ENCODE measurements at places on chromosomes 2 and 18. TPM values are rescaled to one million over a fixed set of nuclear protein-coding genes. Genes with fewer than 3 reads are reported as not detected.
A peak's percentile ranks its signal among the peaks of the same experiment; 100 is the strongest.

DNA sequence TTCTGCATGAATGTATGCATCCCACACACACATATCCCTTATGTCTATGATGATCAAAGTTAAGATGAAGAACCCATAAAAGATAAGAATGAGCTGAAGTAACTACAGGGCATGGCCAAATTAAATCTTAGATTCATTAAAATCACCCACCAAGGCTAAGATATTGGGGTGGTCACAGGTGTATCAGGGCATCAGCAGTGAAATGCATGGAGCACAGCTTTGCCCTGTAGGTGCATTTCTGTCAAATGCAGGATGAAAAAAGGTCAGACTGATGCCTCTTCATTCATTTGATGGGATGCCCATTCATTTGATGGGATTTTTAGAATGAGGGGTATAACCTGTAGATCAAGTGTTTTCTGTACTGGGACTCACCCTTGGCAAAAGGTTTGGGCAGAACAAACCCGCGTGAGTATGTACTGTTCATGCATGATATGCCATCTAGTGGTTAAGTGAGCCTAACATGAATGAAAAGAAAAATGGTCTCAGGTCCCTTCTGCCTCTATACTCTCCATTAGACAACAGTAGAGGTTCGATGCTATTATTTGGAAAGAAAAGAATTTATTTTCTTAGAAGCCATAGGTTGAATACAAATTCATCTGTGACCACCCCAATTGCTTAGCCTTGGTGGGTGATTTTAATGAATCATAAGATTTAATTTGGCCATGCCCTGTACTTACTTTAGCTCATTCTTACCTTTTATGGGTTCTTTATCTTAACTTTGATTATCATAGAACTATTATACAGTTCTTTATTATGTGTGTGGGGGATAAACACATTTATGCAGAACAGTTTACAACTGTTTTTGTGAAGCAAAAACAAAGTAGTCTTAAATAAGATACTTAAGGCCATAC lies 43.2 kb upstream of the NOSTRIN start:
- DNase-seq: no peak

Gene KATNAL2
- 0.88 TPM for total RNA-seq

DNA sequence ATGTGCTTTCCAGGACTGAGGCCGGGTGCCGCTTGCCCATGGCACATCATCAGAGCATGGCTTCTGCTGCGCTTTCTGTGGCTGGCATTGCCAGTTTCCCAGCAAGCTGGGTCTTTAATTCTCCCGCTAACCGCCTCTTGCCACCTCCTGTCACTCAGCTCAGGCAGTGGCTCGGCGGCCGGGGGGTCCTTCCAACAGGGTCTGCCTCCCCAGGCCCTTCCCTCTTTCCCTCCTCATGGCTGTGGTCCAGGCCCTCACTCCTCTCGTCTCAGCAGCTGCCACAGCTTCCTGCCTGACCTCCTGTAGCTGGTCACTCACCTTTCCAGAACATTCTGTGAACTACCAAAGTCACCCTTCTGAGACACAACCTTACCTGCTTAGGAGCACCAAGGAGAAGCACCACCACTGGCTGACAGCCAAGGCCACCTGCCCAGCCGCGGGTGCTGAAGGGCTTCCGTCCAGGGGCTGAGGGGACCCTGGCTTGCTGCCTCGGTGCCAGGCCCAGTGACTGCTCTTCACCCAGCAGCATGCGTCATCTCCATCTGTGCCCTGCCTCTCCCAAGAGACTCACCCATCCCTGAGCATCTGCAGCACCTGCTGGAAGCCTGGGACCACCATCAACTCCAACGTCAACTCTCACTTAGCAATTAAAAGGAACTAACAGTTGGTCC lies 22.6 kb downstream of the CHMP1B start:
- DNase-seq: no peak

Gene NEU4
- 1.2 TPM for total RNA-seq

- DNase-seq: no peak
These were observed 97.3 kb upstream of the DCC start for GRCh38 chr18:52242711-52243110.

DNA sequence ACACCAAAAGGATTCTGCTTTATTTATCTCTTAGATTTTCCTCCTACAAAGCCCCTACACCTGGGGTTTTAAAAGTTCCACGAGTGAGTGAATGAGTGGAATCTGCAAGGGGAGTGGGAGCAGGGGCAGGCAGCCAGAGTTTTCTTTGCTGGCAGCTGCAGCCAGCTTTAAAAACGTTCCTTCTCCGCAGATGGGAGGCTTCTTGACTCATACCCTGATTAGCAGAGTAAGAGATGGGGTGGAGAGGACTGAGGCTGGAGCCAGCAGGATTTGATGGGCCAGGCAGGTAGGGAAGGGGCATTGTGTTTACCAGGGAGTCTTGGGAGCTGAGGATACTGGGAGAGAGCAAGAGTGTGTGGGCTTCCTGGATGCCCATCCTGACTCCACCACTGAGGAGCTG lies 99.6 kb upstream of the TNP1 start:
- no peak for DNase-seq

- no peak for DNase-seq
These were observed 162.6 kb upstream of the FN1 start for GRCh38 chr2:215598376-215598975.

Gene TMEM185B
- total RNA-seq: 22.5 TPM

GRCh38 chr2:85709401-85709811 lies 15.2 kb downstream of the GNLY start:
- no peak for DNase-seq

DNA sequence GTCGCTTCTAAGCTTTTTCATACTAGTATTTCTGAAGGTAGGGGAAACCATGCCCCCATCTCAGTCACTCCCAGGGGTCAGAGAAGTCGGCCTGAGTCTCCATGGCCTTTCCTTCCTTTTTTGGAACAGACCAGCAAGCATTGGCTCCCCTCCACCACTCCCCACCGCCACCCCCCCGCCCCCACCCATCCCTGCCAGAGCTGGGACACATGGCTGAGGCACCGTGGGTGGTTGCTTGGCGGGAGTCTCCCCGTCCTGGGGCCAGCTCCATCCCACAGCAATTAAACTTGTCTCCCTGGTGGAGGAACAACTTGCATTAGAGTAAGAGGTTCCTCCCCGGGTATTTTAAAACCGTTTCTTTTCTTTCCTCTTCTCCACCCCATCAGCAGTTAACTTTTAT lies 100.8 kb upstream of the TFPI start:
- DNase-seq: no peak

DNA sequence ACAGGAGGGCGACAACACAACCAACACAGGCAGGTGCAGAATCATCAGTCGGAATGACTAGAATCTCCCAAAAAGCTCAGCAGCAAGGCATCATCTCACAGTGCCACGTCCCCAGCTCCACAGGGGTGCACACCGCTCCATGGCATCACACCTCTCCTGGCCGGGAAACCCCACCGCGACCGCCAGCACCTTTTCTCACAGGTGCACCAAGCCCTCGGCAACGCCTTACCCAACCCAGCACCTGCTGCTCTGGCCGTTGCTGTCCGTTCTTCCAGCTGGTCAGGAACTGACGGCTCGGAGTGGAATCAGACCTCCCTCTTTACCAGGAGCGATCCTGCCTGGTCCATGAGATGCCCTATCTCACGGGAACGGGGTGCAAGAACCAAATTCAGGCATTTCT lies 61.3 kb downstream of the ZNF516 start:
- no peak for DNase-seq

Gene MARCHF4
- not detected for total RNA-seq

GRCh38 chr2:126902152-126902835 lies 3.6 kb downstream of the TEX51 start:
- DNase-seq: peak; percentile 35

- no peak for DNase-seq
These were observed 156.2 kb downstream of the SH3RF3 start for GRCh38 chr2:109285244-109285651.

GRCh38 chr2:201049455-201049854 lies 22.0 kb downstream of the HYCC2 start:
- DNase-seq: no peak

- DNase-seq: no peak
These were observed 18.4 kb upstream of the KIAA2012 start for GRCh38 chr2:202054679-202055078.

DNA sequence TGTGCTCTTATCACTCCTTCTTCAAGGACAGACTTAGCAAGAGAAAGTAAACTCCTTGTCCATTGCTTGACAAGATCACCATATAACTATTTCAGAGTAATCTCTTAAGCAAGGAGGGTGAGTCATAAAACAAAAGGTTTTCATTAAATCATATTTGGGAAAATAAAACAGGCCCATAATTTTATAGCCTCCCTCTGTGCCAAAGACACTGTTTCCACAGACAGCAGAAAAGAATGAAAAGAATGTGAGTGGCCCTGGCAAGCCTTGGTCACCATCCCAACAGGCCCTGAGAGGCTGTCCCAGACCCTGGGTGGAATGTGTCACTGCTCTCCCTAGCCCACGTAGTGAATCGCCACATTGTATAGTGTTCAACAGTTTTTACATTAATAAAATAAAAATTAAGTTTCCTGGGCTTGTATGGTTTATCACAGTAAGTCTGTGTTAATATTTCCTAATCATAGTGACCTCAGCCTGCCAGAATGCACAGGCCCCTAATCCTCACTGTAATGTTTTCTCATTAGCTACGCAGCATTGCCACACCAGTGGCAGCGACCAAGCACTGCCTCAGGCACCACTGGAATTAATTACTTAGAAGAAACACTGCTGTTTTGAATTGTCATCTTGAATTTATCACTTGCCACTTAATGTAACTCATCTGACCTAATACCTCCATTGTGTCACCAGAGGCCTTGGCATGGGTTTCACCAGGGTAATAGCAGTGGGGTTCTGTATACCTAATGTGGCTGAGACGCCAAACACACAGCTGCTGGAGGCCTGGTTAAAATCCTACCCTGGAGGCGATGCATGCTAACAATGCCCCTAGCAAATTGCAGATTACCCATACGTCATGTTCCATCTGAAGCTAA lies 401.9 kb downstream of the LNPK start:
- DNase-seq: no peak

DNA sequence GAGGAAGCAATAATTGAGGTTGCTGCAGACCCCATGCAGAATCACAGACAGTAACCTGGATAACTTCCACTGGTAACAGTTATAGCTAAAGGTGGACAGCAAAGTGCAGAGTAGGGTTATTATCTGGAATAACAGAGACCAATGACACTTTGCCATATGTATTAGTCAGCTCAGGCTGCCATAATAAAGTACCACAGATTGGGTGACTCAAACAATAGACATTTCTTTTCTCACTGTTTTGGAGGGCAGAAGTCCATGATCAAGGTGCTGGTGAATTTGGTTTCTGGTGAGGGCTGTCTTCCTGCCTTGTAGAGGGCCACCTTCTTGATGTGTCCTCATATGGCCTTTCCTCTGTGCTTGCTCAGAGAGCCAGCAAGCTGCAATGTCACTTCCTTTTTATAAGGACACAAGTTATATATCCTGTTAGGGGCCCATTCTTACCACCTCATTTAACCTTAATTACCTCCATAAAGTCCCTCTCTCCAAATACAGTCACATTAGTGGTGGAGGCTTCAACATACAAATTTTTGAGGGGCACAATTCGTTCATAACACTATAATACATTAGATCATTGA lies 191.0 kb upstream of the LRP1B start:
- no peak for DNase-seq

Gene E2F6
- total RNA-seq: 7.2 TPM

- DNase-seq: no peak
These were observed 504.2 kb downstream of the ZEB2 start for GRCh38 chr2:144015655-144016245.

- DNase-seq: no peak
These were observed 142.2 kb downstream of the EPHA4 start for GRCh38 chr2:221429741-221430491.

Gene G6PC2
- not detected for total RNA-seq

DNA sequence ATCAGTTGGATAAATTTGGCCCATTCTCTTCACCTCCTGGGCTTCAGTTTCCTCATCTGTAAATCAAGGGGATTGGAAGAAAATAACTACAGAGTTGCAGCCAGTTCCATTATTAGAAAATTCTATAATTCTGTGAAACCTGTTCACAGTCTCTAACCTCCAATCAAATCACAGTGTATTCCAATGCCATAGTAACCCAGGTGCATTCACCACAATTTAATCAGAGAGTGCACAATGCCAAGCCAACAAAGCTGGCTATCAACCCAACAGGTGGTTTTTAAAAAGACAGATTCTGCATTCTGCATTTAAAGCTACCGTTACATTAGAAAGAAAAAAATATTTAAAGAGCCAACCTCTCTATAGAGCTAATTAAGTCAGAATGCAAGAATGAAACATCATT lies 308.6 kb downstream of the RNF144A start:
- no peak for DNase-seq

- DNase-seq: no peak
These were observed 190.0 kb upstream of the SRD5A2 start for GRCh38 chr2:31770741-31771140.

Gene IMPACT
- total RNA-seq: 13.6 TPM
